Hypothalamus (tissue), 51 donors: ENCODE measurements at places on chromosomes 12 and 14.

- DNase-seq, result no peak
These were observed 194.6 kb upstream of the KRR1 start for GRCh38 chr12:75705749-75706711.

DNA sequence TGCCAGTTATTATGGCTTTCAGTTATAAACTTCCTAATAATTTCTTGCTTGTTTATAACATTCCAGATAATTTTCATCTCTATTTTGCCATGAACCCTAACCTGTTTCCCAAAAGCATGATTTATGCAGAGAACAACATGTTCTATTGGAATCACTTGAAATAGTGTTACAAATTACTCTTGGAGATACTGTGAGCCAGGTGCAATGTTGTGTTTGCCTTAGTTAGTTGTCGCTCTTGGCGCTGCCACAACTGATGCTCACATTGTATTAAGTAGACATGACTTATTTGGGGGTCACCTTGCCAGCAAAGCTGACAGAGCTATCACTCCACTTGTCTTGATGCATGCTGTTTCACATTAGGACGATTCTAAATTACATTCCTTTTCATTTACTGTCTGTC lies 49.4 kb downstream of the TSPAN8 start:
- DNase-seq, result no peak

GRCh38 chr12:113287146-113287898 lies 47.6 kb downstream of the SLC8B1 start:
- DNase-seq, result no peak

DNA sequence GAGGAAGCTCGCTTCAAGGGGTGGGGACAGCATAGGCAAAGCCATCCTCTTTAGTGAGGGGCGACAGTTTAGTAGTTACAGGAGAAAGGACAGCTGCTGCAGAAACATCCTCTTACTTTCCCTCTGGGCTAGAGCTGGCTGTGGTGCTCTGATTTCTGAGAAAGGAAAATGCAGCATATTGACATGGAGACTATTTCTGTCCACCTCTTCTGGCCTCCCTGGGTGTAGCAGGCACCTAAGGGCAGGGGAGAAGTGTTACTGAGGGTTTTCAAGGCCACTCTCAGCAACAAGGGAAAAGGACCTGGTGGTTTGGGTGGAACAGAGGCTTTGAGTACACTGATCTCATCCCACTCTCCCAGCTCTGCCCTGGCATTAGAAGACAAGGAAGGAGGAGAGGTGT lies 40.0 kb upstream of the CTDSP2 start:
- DNase-seq, result no peak

GRCh38 chr14:90720336-90720735 lies 95.9 kb downstream of the TTC7B start:
- no peak for DNase-seq

- no peak for DNase-seq
These were observed 2.1 kb downstream of the SIX6 start for GRCh38 chr14:60510951-60511599.

- no peak for DNase-seq
These were observed 124.1 kb downstream of the ESRRB start for GRCh38 chr14:76500011-76500410.

GRCh38 chr12:46560874-46561273 lies 188.3 kb upstream of the SLC38A2 start:
- DNase-seq, result no peak

- no peak for DNase-seq
These were observed 209.7 kb downstream of the BCAT1 start for GRCh38 chr12:24739106-24739779.

- DNase-seq, result no peak
These were observed 2.5 kb downstream of the SLC38A1 start for GRCh38 chr12:46266382-46266791.

DNA sequence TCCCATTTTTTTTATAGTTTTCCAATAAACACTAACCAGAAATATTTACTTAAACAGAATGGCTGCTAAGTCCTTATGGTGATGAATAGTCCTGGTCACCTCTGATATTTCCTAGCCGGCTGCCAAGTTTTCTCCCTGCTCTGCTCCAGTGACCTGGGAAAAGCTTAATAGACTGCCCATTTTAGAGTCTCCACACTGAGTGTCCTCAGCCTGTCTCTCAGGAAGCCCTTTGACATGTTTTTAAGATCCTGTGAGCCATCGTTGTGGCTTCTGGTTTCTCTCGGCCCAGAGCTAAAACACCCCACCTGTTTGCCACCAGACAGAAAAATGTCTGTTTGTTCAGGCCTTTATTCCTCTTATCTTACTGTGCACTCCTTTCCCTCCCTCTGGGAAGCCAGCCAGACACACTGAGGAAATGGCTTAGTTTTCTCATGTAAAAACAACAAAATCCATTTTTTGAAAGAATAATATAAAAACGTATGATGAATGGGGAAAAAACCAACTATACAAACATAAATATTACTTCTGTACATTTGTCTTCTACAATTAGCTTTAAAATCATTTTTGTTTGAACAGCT lies 25.4 kb upstream of the ALDH2 start:
- DNase-seq, result no peak

DNA sequence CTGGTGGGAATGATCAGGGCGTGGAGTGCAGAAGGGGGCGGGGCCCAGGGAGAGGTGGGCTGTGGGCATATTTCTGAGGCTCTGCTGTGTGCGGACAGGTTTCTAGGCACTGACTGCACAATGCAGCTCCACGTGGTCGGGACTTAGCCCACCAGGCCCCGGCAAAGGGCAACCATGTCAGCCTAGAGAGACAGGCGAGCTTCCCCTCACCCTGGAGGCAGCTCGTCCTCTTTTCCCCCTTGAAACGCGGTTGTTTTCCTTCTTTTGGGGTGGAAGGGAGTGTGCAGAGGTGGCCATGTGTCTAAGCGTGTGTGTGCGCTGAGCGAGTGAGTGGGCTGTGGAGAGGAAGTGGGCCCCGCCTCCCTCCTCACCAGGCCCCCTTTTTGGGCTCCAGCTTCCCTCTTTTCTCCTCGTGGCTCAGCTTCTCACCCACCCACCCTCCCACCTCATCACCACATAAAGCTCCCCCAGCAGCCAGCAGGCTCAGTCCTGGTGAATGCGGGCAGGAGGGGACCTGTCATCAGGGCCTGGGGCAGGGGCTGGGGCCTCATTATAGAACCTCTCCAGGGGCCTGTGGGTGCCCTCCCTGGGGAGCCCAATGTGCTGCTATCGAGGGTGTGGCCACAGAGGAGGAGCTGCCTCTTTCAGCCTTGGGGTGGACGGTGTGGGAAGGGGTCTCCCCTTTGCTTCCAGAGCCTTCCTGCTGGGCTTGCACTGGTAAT lies 22.0 kb downstream of the LRTM2 start:
- no peak for DNase-seq

DNA sequence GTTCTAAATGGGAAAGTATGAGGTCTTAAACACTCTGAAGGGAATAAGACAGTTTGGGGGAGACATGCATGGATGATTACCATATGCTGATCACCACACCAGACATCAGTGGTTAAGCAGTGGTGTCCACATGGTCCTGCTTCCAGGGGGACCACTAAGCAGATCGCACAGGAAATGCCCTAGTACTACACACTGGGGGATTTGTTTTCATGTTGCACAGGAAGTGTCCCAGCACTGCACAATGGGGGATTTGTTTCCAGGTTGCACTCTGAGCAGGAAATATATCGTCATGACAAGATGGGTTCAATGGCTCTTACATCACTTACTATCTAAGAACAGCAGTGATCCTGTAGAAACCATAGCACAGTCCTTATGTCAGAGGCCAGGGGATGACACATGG lies 245.5 kb downstream of the BCL11B start:
- DNase-seq, result no peak

- no peak for DNase-seq
These were observed 14.1 kb upstream of the GPRC5A start for GRCh38 chr12:12877153-12877768.

DNA sequence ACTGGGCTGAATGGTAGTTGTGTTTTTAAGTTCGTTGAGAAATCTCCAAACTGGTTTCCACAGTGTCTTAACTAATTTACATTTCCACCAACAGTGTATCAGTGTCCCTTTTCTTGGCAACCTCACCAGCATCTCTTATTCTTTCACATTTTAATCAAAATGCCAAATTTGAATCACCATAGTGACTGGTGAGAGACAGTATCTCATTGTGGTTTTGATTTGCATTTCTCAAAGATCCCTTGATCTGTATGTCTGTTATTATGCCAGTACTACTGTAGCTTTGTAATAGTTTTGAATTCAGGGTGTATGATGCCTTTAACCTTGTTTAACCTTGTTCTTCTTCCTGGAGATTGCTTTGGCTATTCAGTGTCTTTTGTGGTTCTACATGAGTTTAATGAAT lies 2.2 kb upstream of the EIF2S3B start:
- no peak for DNase-seq

- DNase-seq, result no peak
These were observed 2.9 kb upstream of the PCNX1 start for GRCh38 chr14:70904373-70904772.

DNA sequence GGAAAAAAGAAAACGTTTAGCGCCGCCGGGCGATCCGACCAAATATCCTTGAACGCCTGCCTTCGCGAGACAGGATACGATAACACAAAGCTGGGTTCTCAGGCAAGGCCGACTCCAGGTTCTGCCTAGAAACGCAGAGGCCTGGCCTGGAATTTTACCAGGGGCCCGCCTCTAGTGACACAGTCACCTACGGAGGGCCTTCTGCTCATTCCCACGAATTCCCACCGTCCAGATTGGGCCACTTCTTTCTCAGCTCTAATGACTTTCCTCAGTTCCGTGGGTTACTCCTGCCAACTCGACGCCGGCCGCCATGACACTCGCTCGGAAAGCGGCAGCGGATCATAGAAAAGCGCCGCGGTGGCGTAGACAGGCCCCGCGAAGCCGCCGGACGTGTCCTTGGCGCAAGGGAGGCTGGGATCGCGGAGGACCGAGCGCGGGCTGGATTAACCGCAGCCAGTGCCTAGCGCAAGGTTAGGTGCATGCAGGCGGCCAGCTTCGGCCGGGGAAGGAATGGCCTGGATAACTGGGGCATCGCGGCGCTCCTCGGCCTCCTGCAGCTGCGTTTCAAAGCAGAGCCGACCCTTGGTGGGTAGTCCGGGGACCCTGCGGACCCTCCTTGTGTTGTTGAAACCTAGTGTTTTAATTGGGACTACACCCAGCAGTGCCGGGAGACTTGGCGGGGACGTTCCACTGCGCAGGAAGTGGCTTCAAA lies at the start of gene TRIP11:
TSS of gene TRIP11 (minus strand) at position 341 of the 712 bp plus-strand sequence. CDS start 374 bp downstream, outside the sequence.
- DNase-seq, result peak; percentile 90

- DNase-seq, result no peak
These were observed 15.8 kb upstream of the TMEM30B start for GRCh38 chr14:61296719-61297502.

DNA sequence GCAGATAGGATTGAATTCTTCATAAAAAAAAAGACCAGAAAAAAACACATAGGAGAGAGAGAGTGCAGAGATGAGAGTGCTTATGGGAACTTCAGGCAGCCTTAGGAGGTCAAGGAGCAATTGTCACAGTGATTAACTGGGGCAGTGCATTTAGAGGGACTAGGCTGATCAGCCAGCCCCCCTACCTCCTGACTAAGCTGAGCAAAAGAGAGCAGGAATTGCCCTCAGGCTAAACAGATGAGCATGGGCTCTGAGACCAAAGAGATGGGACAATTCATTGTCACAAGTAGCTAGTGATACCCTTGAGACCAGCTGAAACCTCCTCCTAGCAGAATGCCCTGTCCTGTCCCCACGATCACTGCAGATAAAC lies 124.0 kb downstream of the BTG1 start:
- DNase-seq, result no peak

GRCh38 chr12:123367511-123367910 lies 2.9 kb upstream of the SBNO1 start:
- DNase-seq, result no peak

GRCh38 chr12:65364046-65364445 lies 85.6 kb downstream of the MSRB3 start:
- DNase-seq, result no peak

- no peak for DNase-seq
These were observed 15.3 kb downstream of the TSFM start for GRCh38 chr12:57797933-57798332.

DNA sequence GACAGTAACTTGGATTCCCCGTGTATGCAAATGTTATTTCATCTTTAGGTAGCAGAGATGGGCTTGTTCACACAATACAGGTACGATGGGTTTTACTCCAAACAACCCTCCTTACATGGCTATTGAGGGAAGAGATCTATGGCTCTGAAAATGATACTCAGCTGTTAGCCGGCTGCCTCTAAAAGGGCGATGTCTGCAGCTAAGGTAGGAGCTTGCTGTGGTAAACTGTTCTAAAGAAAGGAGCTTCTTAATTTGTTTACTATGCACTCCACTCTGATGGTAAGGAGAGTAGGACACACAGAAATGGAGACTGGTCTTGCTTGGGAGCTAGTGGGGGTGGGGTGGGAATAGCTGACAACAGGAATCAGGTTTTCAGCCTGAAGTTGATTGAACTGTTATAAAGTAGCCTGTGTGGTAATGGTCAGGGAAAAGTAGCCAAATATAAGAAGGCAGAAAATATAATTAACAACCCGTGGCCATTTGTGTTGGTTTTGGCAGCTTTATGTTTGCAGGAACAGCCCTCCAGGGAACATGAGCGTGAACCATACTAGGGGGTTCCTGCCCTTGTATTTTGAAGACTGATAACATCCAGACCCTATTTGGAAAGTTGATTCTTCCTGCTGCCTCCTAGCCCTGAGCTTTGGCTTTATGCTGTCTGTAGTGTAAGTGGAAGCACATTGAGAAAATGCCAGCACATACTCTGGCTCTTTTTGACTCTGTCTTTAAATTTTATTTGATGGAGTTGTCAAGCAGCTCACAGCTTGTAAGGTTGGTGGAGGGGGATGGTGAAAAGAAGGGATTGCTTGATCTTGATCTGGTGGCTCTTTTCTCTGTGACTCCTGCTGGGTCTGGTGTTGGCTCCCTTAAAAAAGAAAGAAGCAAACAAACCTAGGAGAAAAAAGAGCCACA lies 929.8 kb downstream of the DIO2 start:
- DNase-seq, result no peak

DNA sequence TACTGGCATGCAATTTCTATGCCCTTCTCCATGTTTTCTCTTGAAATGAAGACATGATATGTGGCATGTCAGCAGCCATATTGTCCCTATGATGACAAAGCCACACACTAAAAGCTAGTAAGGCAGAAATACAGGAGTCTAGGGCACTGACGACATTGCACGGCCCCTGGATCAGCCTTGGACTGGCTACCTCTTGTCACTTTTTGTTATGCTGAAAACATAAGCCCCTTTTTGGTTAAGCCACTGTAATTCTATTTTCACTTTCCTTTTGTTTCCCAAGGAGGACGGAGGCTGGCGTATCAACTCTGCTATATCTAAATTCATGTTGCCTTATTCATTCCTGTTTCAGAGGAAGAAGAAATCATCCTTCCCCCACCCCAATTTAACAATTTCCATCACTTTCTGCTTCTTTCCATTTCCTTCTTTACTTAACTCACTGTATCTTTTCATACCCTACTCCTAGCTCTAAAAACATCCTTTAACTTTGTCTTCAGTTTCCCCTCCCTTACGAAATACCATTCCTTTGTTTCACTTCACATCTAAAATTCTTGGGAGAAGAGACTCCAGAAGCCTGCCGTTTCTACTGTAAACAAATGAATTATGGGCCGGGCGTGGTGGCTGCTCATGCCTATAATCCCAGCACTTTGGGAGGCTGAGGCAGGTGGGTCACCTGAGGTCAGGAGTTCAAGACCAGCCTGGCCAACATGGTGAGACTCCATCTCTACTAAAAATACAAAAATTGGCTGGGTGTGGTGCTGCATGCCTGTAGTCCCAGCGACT lies 364.1 kb downstream of the PCNX1 start:
- DNase-seq, result no peak

- DNase-seq, result no peak
These were observed 220.6 kb upstream of the RGS6 start for GRCh38 chr14:71711619-71712018.
